Esophagus muscularis mucosa (tissue), 4 donors: ENCODE measurements at places on chromosomes 16 and 17. TPM values are rescaled to one million over a fixed set of nuclear protein-coding genes. Genes with fewer than 3 reads are reported as not detected.

DNA sequence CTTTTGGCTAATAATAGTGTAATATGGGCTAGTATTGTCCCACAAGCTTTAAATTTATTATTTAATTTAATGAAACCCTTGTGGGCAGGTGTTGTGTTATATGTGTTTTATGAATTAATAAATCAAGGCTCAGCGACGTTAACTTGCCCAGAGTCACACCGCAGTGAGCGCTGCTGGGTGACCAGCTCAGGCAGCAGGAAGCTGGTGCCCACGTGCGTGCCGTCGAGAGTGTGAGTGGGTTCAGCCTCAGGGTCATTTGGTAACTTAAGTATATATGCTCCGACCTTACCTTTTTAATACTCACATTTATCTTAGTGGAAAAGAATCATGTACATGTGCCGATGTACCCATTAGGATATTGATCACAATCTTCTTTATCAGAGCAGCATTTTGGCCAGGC lies 137.4 kb upstream of the CHMP6 start:
- DNase-seq = no peak
- no peak overlapping the region for H3K4me3 ChIP-seq
- no peaks in the 10 kb centered on the region for H3K27me3 ChIP-seq
- H3K4me1 ChIP-seq = peaks cover 21% of the 10 kb centered on the region
- H3K27ac ChIP-seq = no peak overlapping the region

GRAPL gene
- not detected for total RNA-seq

GRCh38 chr16:47308601-47309000 lies 152.3 kb downstream of the ITFG1 start:
- no peaks in the 10 kb centered on the region for H3K36me3 ChIP-seq
- DNase-seq = no peak
- H3K4me3 ChIP-seq = no peak overlapping the region

TBC1D3E gene
- not detected for total RNA-seq

- no peaks in the 10 kb centered on the region for H3K27me3 ChIP-seq
- peaks cover 41% of the 10 kb centered on the region for H3K4me1 ChIP-seq
- H3K27ac ChIP-seq = no peak overlapping the region
- H3K4me3 ChIP-seq = no peak overlapping the region
Measured at GRCh38 chr17:46063241-46063640, 64.2 kb downstream of the STH start.

NPIPB6 gene
- 3.3 TPM for total RNA-seq

CLEC10A gene
- 3.0 TPM for total RNA-seq
